Inflammatory macrophage treated with lipopolysaccharide for 1 hour (primary cell): ENCODE measurements at places on chromosomes 11 and 22.
A peak's percentile ranks its signal among the peaks of the same experiment; 100 is the strongest.

GRCh38 chr22:37627545-37627944 lies 11.9 kb upstream of the SH3BP1 start:
- no peak for DNase-seq

DNA sequence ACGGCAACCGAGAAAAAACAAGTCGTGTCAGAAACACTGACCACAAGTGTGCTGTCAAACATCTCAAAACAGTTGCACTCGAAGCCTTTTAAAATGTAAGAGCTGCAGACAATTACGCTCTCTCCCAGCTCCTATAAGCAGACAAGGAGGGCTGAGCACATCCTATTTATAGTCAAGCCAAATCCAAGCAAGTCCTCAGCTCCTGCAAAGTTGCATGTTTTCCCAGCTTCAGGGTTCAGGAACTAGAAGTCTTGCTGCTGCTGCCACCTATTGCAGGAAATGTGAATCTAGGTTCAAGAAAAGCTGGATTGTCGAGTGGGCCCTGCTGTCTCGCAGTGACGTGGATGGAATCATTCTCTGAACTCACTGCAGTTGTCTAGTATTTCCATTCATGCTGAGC lies 15.5 kb downstream of the EFCAB6 start:
- no peak for DNase-seq

GRCh38 chr11:35009944-35010342 lies 93.5 kb downstream of the PDHX start:
- DNase-seq, result no peak

DNA sequence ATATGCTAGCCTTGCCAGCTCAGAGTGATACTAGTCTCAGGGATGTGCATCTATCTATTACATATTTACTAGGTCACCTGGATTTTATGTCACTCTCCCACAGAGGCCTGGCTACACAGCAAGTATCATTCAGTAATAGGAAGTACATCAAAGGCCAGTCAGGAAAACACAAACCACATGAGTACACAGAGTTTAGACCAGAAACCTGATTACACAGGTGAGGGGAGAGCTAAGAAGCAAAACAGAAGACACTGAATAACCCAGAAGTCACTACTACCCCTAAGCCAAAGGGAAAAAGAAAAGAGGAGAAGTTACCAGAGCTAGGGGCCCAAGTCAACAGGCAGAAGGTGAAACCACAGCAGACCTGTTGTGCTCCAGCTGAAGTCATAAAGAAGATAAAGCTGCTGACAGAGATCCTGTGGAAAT lies 13.3 kb downstream of the LPXN start:
- no peak for DNase-seq

DNA sequence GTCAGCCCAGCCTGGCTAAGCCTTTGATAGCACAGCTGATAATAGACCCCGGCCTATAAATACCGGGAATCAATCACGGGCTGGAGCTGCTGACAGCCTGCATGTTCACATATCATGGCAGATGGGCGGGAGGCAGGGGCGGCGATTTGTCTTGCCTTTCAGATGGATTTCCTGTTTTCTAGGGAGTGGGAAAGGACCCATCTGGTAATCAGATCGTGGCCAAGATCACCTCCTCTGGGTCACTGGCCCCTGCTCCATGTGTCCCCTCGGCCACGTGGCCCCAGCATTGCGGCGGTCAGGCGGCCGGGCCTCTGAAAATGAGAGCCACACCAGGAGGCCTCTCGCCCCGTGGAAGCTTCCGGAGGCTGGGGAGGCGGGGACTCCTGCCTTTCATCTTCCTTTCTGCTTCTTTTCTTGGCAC lies 36.6 kb downstream of the SMIM38 start:
- DNase-seq, result no peak

GRCh38 chr11:48095779-48096470 lies 115.6 kb downstream of the PTPRJ start:
- DNase-seq, result no peak

- no peak for DNase-seq
These were observed 6.8 kb upstream of the ALX4 start for GRCh38 chr11:44316659-44317240.

DNA sequence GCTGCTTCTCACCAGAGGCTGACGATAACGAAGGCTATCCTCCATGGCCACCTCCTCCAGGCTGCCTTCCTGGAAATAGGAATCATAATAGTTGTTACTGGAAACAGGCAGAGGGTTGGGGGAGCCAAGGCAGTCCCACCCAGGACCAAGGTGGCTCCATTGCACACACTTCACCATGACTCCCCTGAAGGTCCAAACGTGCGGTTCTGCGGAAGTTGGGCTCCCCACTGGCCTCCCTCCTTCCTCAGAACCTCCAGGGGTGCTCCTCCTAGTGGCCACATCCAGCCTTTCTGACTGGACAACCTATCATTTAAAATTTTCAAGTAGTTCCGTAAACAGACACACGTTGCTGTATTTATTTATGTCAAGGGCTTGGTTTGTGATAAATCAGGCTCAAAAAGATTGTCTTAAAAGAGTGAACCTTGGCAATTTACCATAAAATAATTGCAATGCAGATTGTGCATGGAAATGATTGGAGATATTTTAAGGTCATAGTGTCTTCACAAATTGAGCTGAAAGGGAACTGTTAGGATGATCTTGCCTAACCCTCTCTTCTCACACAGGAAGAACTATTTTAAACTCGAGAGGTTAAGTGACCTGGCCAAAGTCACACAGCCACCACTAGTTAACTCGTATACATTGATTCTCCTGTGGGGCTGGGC lies 1.4 kb upstream of the TCN2 start:
- peak; percentile 49 for DNase-seq

- no peak for DNase-seq
These were observed 16.0 kb downstream of the CAPRIN1 start for GRCh38 chr11:34067383-34068065.

DNA sequence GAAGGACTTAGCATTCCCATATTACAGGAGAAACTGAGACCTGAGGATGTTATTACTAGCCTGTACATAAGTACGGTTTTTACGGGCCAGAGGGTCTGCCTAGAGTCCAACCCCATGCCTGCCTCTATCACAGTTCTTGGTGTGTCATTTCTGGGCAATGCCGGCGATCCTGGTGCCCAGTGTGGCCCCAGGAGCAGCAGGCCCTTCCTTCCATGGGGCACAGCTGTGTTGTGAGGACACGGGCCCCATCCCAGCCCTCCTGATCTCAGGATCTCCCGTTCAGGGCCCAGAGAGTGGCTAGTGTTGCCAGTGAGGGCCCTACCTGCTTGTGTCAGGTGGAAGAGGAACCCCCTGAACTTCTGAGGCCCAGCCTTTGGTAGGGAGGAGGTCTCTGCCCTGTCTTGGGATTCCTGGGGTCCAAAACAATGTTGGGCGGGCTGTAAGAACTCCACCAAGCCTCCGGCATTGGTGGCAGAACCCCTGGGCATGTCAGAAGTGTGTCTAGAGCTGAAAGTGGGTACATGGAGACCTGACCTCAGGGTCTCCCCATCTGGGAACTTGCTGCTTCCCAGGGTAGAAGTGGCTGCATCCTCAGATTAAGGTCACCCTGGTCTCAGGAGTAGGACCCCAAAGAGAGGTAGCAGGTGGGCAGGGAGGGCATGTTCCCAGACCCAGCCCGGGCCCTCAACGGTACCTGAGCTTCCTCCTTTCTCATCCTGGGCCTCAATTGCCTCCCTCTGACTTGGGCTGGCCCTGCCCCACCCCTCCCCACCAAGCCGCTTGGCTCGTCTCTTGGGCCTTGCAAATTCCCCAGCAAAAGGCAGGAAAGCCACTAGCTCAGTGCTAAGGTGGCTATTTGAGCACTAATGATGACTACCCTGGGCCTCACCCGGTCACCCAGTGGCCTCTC lies 74.6 kb upstream of the KCNQ1OT1 start:
- no peak for DNase-seq

DNA sequence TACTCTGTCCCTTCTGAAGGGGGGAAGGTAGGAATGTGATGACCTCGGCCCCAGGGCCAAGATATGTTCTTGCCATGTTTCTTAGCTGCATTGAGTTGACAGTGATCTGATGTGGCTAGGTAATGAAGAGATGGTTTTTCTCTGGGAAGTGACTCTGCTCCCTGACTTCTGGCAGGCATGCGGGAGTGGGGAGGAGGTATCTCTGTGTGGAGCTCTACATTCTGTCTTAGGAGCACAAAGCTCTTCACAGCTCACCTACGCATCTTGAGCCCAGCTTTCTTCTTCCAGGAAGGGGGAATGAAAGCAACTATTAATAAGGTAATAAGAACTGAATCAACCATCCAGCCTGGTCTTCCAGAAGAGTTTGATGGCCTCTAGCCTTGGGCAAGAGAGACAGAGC lies 241.0 kb downstream of the ST3GAL4 start:
- DNase-seq, result no peak

DNA sequence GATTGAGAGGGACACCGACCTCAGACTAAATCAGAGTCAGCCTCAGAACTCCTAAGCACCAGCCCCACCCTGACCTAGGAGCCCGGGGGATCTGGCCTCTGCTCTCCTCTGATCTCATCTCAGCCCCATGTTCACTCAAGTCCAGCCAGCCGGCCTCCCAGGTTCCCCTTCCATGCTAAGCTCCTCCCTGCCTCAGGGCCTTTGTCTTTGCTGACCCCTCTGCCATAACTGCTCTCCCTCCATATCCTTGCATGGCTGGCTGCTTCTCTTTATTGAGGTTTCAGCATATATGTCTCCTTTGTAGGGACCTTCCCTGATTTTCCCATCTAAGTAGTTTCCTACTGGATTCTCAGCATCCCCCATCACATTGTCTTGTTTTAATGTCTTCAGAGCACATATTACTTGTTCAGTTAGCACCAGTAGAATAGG lies 780 bp upstream of the SLC15A3 start:
- DNase-seq, result no peak

GRCh38 chr11:114959953-114960505 lies 281.7 kb downstream of the NXPE2 start:
- DNase-seq, result no peak

GRCh38 chr11:75356613-75357012 lies 5.2 kb upstream of the ARRB1 start:
- no peak for DNase-seq

DNA sequence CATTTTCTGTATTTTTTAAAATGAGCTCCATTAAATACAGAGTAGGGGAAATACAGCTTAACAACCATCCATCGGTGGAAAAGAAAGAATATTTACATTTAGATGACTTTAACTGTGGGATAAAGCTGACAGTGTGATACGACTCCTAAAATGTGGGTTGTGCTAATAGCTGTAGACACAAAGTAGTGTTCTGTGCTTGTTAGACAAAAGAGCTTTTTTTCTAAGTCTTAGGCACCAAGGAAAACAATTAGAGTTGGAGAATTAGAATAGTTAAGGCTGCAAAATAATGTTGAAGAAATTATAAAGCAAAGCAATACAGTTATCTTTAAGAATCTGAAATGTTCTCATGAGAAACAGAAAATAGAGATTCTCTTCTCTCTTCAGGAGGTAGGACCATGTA lies 307.7 kb upstream of the KIRREL3 start:
- no peak for DNase-seq

GRCh38 chr22:48895831-48896765 lies 931.6 kb downstream of the BRD1 start:
- DNase-seq, result no peak

- DNase-seq, result no peak
These were observed 1536.3 kb downstream of the FAM181B start for GRCh38 chr11:81197396-81197795.

DNA sequence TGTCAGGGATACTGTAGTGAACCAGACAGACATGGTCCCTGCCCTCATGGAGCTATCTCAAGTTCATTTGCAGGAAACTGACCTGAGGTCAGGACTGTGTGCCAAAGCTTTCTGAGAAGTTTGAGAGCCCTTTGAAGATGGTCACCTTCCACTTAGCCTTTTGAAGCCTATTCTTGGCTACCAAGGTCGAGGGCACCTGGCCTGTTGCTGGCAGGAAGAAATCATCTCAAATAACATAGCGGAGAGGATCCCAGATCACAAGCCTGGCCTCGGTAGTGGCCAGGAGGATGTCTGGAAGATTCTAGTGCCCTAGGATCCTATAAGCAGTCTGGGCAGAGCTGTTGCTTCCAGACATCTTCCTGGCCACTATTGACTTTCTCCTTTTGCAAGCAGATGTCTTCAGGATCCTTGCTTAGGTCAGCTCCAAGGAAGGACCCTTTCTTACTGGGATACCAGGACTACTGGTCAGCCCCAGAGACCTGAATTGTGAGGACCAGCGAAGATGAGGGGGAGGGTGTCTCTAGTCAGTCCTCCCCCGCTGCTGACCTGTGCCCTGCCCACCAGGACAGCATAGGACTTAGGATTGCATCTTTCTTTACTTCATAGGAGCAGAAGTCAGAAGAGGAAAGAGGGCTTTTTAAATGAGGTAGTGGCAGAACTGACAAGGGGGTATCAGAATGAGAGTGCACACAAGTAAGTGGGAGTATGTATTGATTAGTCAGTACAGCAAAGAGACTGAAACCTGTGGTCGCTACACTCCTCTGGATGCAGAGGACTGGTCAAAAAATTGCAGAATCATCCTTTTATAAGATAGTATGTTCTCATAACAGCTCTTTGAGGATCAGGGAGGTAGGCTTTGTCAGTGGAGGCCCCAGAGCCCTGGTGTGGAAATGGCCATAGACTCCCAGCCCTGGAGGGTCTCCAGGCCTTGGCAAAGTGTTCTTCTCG lies 94.8 kb downstream of the TEAD1 start:
- DNase-seq, result no peak

DNA sequence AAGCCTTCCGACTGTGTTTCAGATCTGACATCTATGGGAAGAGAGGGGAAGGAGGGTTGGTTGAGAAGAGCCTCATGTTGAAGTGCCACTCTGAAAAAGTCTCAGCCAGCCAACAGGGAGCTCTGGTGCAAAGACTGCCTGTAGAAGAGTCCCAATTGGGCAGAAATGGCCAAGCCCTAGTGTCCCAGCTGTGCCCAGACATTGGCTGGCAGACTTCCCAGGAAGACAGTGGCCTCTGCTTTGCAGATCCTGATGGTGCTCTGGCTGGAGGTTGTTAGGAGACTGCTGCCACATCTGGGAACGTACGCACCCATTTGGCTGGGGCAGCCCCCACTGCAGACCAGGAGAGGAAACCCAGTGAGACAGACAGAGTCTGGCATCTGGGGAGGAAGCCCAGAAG lies 3.2 kb upstream of the PLA2G3 start:
- DNase-seq, result no peak

DNA sequence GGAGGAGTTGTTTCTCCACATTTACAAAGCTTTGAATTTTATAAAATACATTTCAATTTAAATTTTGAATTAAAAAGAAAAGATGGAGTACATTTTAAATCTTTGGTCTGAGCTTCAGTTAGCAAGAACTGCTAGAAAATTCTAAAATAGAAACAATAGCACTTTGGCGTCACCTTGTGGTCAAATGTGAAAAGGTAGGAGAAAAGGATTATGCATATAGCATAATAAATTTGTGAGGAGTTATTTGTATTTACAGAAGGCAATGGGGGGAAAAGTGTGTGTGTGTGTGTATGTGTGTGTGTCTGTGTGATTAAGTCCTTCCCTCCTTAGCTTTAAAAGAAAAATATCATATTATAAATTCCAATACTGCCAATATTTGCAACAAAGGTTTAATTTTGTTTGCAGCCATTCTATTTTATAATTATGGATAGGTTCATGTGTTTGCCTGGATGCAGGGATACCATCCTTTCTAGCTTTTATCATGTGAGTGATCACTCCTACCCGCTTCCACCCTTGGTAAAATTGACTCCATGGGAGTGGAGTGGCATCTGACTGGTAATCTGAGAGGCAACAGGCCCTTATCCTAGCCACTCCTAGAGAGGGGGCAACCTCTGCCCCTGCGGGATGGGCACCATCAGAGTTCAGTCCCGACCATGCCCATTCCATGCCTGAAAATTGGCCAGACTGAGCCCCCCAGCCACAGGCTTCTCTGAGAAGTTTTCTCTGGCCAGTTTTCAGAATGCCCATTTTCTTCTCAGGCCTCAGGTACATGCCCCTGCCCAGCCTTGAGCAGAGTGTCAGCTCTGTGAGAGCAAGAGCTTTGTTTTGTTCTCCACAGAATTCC lies 13.6 kb upstream of the LGR4 start:
- peak; percentile 87 for DNase-seq
